ENCODE measurements at places on chromosomes 5 and 9.
A peak's percentile ranks its signal among the peaks of the same experiment; 100 is the strongest.

GRCh38 chr5:158676642-158677469, 422.9 kb downstream of the EBF1 start:
- no peak for DNase-seq

GRCh38 chr5:3251784-3252183, 343.8 kb upstream of the IRX1 start:
- DNase-seq, result no peak

- no peak for DNase-seq
Observed at GRCh38 chr9:96219026-96219899, 82.7 kb downstream of the HSD17B3 start.

GRCh38 chr5:170353011-170353761, 36.0 kb downstream of the KCNMB1 start:
- DNase-seq, result no peak

DNA sequence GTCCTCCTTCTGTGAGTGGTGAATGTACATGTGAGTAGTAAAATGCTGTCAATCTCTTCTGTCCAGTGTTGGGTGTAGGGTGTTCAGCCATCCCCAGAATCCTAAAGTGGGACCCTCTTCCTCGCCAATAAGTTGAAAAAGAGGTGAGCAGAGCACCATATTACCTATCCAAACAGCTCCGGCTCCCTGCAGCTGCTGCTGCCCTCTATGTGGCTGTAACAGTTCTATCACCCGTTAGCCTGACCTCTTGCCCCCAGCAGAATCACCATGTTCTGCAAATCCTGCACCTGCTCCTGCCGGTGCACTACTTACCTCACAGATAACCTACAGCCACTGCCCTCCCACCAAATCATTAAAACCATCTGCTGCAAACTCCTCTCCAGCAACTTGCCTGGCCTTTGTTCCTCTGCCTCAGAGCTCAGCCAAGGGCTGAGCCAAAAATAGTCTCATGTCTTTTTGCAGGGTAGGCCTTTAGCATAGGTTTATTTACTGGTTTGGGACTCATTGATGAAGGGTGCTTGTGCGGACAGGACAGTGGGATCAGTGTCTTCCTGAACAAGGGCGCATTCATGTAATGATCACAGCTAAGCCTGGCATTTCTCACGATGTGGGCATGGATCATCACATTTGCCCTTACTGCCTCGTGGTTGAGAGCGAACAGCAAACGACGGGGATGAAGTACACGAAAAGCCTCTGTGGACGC, 49.6 kb upstream of the CCL21 start:
- DNase-seq, result no peak

GRCh38 chr5:173155912-173156311, 11.6 kb downstream of the BNIP1 start:
- DNase-seq, result no peak

GRCh38 chr9:130478736-130479575, 34.2 kb downstream of the ASS1 start:
- DNase-seq, result no peak

DNA sequence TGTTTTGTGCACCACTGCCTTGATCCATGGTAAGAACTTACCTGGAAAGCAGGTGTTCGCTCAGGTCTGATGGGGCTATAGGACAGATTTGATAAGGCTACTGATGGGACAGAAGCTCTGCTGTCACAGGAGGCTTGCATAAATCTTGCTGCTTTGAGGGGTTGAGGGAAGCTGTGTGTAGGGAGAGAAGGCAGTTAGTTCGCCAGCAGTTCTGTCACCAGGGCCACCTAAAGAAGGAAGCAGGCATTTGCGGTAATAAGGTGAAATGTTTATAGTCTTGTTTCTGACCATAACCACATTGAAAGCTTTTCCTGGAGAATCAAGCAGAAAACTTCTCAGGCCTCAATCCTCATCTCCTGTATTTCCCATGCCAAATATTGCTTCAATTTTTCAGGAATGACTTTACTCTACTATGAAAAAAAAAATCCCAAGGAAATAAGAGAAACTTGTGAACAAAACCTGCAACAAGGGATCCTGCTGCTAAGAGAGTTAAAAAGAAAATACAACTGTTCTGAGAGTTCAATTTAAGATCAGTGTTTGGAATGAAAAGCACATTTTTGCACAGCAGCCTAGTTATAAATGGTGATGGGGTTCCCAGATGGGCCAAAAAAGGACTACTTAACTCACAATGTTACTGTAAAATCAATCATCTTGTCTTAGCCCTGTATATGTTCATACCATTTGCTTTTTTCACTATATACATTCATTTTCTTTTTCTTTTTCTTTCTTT, 122.0 kb upstream of the RANBP3L start:
- no peak for DNase-seq

DNA sequence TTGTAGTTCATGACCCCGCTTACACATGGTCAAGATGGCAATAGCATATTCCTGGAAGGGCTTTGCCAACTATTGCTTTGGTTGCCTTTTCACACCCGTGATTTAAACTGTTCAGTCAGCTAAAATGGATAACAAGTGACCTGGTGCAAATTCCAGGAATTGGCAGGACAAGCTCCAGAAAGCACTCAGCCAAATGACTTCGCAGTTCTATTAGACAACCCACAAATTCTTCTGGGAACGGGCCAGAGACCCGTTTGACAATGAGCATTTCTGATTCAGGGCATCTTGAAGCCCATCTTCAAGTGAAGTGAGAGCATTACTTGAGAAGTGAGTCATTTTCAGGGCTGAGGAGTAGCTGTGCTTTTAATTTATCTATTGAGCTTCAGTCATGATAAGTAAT, 165.0 kb downstream of the DROSHA start:
- no peak for DNase-seq

DNA sequence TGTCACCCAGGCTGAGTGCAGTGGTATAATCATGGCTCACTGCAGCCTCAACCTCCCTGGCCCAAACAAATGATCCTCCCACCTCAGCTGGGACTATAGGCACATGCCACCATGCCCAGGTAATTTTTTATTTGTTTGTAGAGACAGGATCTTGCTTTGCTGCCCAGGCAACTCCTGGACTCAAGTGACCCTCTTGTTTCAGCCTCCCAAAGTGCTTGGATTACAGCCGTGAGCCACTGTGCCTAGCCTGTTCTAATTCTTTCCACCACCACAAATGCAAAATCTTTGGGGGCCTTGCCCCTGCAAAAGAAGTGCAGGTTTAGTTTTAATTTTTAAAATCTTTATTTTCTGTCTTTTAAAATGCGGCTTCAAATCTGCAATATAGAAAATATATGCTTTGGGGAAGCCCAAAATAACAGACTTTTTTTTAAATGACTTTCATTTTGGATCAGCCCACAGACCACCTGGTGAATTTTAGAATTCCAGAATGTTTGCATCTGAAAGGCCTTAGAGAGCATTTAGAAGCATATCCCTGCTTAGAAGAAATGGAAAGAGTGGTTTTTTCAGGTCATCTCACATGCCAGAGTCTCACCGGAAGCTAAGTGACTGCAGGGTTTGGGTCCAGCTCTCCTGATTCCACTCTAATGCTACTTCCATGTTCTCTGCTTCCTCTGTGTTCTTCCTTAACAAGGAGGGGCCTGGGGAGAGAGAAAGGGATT, 111.4 kb upstream of the FER start:
- DNase-seq, result no peak

DNA sequence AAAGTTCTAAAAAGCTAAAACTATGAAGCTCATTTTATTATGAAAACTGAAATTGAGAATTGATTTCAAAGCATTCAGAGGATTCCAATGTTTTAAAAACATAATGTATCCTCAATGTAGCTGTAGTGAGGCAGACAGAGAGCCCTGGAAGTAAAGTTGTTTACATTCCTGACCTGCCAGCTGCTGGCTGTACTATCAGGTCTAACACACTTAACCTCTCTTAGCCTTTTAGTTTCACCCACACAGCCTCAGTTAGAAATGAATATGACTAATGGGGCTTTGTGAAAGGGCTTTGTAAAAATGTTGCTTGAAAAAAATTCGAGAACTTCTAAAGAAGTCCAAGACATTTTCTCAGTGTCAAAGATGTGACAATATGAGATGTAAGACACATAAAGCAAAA, 122.6 kb downstream of the FBXL17 start:
- peak; percentile 7 for DNase-seq

DNA sequence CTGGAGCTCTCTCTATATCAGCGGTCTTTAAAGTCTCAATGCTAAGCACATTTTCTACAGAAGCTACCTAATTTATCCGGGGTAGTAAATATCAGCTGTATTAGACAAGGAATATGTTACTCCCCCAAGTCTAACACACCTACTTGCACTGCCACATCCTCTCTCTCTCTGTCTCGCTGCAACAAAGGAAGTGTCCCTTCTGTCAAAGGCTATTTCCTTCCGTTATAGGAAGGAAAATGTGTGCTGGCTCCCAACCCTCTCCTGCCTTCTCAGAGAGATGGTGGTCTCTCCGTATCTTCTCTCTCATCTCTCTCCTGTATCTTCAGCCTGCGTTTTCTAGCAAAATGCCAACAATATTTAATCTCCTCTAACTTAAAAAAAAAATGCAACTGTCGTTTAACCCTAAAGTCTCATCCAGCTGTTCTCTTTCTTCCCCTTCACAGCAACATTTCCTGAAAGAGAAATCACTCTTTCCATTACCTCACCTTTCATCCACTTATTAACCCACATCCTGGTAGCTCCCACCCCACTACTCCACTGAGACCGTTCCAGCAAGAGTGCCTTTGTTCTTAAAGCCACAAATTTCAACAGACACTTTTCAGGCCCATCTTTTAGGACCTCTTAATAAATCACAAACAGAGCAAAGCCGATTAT, 2.3 kb downstream of the TTF1 start:
- no peak for DNase-seq

GRCh38 chr9:136603901-136604814, 58.3 kb upstream of the NOTCH1 start:
- no peak for DNase-seq

GRCh38 chr9:105405514-105406131, 42.2 kb upstream of the FSD1L start:
- no peak for DNase-seq

- DNase-seq, result no peak
Observed at GRCh38 chr9:114856942-114857315, 51.1 kb upstream of the TNFSF15 start.

DNA sequence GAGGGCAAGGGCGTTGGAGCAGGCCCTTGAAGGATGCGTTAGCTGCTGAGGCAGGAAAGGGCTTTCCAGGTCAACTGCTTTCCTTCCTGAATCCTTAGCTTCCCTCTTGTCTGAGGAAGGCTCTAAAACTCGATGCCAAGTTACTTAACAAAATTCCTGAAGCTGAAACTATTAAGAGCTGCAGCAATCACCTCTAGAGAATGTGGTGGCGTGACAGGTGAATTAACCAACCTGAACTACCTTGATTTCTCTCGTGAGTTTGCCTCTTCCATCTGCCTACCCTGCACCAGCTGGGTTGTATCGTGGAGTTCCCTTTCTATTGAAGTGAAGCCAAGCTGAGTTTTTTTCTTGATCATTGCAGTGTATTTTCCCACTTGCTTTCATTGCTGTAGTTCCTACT, 96.1 kb downstream of the PDE8B start:
- no peak for DNase-seq

- peak; percentile 8 for DNase-seq
Observed at GRCh38 chr9:105103776-105104175, 140.7 kb upstream of the SLC44A1 start.

DNA sequence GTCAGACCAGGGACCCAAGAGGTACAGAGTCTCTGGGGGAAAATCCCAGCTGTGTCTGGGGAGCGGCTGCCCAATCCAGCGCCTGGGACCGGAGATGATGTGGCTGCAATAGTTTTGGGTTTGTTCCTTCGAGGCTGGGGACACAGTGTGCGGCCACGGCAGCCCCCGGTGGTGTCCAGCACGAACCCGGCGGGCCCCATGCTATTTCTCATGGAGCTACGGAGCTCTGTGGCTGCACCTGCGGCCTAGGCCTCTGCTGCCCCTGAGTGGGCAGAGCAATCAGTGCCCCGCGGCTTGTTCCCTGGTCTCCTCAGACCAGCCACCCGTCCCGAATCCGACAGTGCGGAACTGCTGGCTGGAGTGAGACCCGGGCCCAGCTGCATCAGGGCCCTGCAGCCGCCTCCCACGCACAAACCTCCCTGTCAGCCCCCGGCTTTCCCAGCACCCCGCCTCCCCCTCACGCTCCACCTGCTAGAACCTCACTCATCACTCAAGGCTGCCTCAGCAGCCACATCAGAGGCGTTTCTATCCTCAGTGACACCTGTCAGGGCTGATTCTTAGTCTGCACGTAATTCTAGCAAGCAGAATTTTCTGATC, 29.0 kb downstream of the SARDH start:
- no peak for DNase-seq

DNA sequence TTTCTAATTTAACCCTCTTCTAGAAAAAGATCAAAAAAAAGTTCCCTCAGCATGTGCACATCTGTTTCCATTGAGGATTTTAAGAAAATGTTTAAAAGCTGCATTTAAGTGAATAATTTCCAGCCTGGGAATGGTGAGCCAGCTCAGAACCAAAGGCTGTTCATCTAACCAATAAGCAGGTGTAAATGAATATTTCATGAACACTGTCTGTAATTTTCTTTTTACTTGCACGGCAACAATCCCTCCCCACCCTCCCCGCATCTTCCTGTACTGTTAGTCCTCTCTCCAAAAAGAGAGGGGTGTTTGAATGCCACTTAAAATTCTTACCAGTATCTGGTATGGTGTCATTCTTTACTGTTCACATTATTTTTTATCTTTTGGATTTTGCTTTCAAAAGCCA, 425.6 kb downstream of the PDE4D start:
- no peak for DNase-seq

GRCh38 chr9:30661925-30662324, 1722.5 kb upstream of the ACO1 start:
- DNase-seq, result no peak

DNA sequence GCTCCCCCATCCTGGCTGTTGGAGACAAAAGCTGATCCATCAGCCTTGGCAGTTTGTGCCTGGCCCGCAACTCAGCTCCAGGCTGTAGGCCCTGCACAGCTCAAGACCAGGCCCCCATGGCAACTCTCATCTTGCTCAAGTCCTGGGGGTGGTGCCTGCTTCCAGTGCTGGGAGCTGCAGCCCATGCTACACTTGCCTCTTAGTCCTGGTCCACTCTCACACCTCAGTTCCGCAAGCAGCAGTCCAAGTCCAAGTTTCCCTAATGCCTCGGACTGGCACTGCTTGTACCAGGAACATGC, 14.2 kb downstream of the AHRR start:
- no peak for DNase-seq

DNA sequence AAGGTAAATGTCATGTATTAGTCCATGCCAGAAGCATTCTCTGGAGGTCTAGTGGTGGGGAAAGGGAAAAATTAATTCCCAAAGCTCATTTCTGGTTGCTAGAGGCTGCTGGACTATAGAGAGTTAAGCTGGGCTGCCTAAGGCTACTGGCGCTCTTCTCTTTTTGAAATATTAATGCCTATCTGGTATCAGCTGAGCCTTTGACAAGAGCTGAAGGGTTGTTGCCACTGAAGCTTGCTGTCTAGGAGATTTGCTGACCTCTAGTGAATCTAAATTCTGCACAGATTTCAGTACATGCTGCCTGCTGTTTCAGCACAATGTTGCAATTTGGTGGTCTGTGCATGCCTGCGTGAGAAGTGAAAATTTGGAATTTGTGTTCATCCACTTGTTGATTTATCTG, 29.1 kb upstream of the PLCXD3 start:
- DNase-seq, result no peak

- peak; percentile 28 for DNase-seq
Observed at GRCh38 chr9:82488313-82489200, 500.0 kb downstream of the SPATA31D1 start.

Data from amniotic stem cell (primary cell).